ENCODE measurements at places on chromosomes 3 and 15. TPM values are rescaled to one million over a fixed set of nuclear protein-coding genes. Genes with fewer than 3 reads are reported as not detected.

The ZBTB20 gene
- total RNA-seq = 5.4 TPM

The PTH1R gene
- not detected for total RNA-seq

The HRH1 gene
- total RNA-seq = 2.3 TPM

The NR2F2 gene
- not detected for total RNA-seq

The NR1D2 gene
- total RNA-seq = 5.4 TPM

The SLC28A1 gene
- not detected for total RNA-seq

- no peak for DNase-seq
These were observed 24.2 kb downstream of the RNU5B-1 start for GRCh38 chr15:65328506-65329287.

DNA sequence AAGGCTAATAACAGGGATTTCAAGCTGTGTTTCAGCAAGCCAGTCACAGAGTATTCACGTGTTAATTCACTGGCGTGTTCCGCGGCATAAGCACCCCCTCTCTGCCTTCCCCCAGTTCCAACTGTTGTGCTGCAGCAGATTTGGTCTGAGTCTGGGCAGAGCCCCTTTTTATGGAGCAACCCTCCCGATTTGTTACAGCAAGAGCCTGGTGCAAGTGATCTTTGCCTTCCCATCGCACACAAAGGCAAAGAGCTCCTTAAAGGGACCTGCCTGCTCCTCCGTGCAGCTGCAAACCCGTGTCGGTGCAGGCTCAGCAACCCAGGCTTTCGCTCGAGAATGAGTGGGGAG lies 170.5 kb downstream of the KCNAB1 start:
- DNase-seq = no peak

DNA sequence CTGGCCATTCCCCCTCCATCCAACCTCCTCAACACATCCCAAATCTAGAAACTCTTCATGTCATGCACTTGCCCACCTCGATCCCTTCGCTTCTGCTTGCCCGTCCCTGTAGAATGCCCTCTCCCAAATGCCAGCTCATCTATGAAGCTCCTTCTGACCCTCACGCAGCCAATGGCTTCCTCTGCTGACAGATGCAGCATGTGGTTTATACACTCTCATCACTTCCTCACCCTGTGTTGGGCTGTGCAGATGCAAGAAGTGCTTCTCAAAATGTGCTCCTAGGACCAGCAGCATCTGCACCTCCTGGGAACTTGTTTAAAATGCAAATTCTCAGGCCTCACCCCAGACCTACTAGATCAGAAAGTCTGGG lies 51.7 kb downstream of the SEMA5B start:
- peak; percentile 19 for DNase-seq

DNA sequence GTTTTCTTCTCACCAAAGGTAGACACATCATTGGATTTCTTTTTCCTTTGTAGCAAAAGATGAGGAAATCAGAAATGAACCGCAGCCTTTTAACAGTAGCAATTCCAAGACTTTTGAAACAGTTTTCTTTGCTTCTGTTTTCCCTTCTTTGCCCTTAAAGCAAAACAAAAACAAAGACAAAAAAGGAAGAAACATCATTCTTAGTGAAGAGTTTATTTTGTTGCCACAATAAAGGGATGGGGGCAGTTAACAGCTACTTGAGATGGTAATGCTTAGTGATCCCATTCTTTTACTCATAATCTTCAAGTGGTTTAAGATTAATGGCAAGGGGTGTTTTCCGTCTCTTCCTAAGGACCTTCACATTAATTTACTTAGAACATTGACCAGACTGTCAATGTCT lies 218.8 kb downstream of the MEIS2 start:
- no peak for DNase-seq

GRCh38 chr3:141926929-141927328 lies 50.5 kb downstream of the ATP1B3 start:
- no peak for DNase-seq

DNA sequence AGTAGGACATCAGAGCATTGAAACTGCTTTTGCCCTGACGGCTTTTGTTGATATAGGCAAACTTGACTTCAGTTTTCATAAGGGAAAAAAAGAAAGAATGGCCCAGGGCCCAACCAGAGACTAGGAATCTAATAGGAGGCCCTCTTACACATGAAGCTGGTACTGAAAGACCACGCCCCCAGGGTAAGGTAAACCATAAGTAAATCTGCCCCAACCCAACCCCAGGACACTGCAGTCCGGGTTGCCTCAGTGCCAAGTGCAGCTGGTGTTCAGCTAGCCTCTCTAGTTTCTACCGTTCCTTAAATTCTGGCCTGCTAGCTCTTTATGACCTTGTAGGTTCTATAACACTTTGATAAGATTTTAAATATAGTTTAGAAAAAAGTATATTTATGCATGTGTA lies 136.7 kb downstream of the AQP9 start:
- no peak for DNase-seq

DNA sequence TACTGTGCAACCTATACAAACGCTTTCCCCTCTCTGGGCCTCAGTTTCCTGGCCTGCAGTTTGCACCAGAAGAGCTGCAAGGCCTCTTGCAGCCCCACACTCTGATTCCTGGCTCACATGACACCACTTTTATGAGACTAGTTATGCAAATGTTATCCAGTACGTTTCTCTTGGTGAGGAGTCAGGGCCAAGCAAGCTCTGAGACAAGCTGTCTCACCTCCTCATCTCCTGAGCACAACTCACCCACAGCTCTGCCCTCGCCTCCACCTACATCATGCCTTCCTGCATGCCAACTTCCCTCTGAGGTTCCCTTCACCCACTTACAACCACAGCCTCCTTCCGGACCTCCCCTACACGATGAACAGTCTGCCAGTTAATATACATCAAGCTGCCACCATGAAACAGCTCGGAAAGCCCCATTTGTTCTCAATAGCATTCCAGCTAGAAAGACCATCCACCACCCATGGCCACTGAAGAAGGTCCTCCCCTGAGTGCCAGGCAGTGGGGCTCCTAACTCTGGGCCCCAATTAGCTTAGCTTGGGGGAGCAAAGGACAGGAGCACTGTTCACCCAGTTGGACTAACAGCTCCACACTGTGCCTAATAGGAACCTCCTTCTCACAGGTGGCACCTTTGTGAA lies 25.0 kb downstream of the CRYGS start:
- DNase-seq = peak; percentile 86

- DNase-seq = no peak
These were observed 13.1 kb upstream of the ALCAM start for GRCh38 chr3:105353485-105354161.

DNA sequence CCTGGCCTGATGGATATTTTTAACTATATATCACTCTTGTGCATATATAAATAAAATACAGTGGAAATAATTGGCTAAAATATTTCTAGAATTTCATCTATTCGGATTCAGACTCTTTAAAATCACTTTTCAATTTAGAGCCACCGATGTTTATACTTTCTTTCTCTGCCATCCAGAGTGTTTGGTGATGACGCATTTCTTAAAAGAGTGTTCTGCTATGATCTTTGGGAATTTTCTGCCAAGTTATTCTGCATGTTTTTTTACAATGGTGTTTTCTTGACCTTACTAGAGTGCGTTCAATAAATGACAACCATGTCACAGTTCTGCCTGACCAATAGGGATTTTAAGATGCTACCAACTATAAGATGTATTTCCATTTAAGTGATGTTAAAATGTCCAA lies 30.2 kb downstream of the PPP2R3A start:
- no peak for DNase-seq

GRCh38 chr3:104165866-104166265 lies 1200.8 kb upstream of the ALCAM start:
- DNase-seq = no peak

DNA sequence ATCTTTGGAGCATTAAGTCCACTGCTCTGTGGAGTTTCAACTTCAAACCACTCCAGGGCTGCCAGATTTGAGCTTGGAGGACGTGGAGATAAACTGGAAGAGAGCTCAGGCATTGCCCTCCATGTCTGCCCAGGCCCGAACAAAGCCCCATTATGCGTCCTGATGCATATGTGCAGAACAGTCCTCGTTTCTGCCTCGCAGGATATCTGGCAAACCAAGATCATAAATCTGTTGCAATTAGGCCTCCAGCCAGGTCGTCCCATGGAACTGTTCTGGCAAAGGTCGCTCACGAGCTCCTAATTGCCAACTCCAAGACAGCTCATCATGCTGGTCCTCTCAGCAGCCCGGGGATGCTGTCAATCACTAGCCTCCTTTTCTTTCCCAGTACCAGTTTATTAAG lies 91.2 kb downstream of the SEMA5B start:
- no peak for DNase-seq

- no peak for DNase-seq
These were observed 19.3 kb downstream of the IGF1R start for GRCh38 chr15:98667521-98668179.

GRCh38 chr3:190048932-190049441 lies 71.7 kb downstream of the P3H2 start:
- DNase-seq = no peak

- no peak for DNase-seq
These were observed 306.2 kb downstream of the NLGN1 start for GRCh38 chr3:173703771-173704170.

DNA sequence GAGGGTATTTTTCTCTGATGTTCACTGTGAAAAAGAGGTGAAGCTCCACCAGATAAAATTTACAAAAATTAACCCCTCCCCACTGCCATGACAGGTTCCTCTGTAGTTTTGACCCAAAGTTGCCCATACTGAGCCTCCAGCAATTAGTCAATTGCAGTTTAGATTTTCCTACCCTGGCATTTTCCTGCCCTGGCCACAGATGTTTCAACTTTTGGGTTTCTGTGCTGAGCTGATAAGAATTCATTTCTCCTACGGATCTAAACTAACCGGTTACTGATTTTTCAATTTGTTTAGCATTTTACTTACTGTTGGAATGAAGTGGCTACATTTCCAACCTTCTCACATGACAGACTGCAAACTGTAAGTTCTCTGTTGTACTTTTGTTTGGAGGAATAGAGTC lies 1346.1 kb upstream of the EPHA6 start:
- no peak for DNase-seq

- no peak for DNase-seq
These were observed 67.8 kb upstream of the CDAN1 start for GRCh38 chr15:42804739-42805138.

DNA sequence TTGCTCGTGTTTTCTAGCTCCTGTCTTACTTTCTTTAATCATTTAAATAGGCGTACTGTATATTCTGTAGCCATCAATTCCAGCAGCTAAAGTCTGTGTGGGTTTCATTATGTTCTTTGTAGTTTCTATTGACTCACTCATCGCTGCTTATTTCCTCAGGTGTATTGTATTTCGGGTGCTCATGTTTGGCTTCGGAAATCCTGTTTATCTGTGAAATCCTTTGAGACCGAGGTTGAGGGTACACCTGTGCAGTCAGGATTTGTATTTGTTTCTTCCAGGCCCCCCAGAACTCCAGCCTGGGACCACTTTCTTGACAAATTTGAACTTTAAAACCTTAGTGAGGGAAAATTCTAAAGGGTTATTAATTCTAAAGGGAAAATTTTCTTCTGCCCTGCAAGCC lies 2.0 kb upstream of the PAK2 start:
- no peak for DNase-seq

Data from activated CD4-positive, alpha-beta memory T cell treated with anti-CD3 and anti-CD28 coated beads for 36 hours (primary cell).